ENCODE measurements at places on chromosomes 4 and X.

DNA sequence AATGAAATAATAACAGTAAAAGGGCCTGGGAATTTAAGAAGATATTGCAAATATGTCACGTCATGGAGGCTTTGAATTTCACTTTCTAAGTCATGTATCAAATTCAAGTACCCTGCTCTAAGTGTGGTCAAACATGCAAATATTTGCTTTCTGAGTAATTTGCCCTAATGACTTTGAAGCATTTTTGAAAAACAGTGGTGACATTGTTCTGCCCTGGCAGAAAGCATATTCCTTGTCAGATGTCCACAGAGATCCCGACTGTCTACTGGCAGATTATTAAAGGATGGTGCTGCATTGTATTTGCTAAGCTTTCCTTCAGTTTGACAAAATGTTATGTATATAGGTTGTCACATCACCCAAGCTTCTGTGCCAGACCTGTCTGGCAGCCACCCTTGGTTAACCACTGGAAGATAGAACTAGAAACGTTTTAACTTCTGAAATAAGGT, 92.5 kb downstream of the ANK2 start:
- DNase-seq, result no peak

GRCh38 chrX:44343412-44344141, at the start of gene EFHC2:
Gene EFHC2, minus strand, starts transcription at chrX:44343672. Its CDS starts 84 bp downstream, at chrX:44343588.
- DNase-seq, result peak; percentile 47

GRCh38 chr4:158599150-158599549, 72.5 kb downstream of the C4orf46 start:
- DNase-seq, result no peak

DNA sequence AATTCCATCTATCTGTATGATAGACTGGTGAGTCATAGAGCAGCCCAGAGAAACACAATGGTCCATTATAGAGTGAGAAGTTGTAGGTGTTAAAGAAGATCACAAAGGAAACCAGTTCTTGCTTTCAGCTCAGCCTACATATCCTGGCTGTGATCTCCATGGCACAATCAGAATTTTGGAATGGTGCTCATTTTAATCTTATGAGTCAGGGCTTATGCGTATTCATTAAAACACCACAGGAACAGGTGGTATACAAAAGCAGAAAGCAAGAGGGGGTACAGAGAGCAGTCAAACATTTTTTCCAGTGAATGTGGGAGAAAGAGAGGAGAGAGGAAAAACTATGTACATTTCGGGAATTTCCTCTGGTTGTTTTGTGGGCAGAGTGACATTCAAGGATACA, 126.9 kb downstream of the MFAP3L start:
- no peak for DNase-seq

GRCh38 chr4:58219179-58219578, 1109.0 kb upstream of the IGFBP7 start:
- DNase-seq, result no peak

- DNase-seq, result peak; percentile 36
Measured at GRCh38 chrX:15564981-15565579, 35.7 kb downstream of the ACE2 start.

GRCh38 chr4:154406018-154406795, 85.4 kb downstream of the DCHS2 start:
- DNase-seq, result no peak

GRCh38 chrX:19660604-19661255, 145.4 kb upstream of the MAP3K15 start:
- DNase-seq, result no peak

GRCh38 chr4:8908206-8908893, 36.7 kb upstream of the HMX1 start:
- no peak for DNase-seq

DNA sequence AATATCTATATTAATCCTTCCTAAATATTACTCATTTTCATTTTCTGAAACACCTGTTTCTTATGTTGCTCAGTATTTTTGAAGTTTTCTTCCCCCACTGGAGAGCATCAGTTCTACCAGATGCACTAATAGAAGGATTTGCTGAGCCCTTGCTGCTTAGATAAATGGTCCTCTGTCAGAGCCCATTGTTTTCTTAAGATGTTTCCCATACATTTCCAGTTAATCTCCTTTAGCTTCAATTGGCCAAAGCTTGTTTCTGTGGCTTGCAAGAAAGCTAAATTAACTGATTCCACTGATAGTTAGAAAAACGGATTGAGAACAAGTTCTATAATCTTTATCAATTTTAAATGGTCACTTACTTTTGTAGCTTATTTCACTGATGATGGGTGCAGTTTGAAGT, 1425.5 kb downstream of the PCDH18 start:
- DNase-seq, result no peak

DNA sequence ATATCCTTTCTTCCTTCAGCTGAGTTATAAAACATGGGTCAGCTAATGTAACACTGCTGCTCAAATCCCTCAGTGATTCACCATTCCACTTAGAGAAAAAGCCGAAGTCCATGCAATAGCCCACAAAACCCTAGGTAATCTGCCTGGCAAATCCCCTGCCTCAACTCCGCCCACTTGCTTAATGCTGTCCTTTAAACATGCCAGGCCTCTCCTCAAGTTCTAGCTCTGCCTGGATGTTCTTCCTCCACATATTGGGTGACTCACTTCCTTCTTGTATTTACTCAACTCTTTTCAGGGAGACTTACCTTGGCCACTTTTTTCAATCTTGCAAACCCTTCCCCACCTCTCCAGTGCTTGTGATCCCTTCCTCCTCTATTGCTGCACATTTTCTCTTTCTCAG, 89.8 kb downstream of the EMCN start:
- DNase-seq, result no peak

- no peak for DNase-seq
Measured at GRCh38 chrX:154327038-154327820, 31.6 kb downstream of the TKTL1 start.

DNA sequence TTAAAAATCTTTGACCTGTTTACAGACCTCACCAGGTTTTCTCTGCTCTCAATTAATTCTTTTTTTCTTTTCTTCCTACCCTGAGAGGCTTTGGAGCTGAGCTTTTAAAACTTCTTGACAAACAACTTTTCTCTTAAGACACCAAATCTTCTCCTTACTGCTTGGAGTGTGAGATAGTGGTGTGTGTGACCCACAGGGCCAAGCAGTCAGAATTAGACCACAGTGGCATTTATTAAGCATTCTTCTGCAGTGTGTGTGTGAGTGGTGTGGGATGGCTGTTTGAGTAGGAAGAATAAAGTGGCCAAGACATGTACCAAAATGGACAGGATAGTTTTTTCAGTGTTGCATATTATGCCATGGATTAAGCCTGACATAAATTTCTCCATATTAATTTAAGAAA, 665.1 kb downstream of the RAPGEF2 start:
- no peak for DNase-seq

GRCh38 chrX:139091066-139091465, 379.5 kb upstream of the FGF13 start:
- DNase-seq, result no peak

- no peak for DNase-seq
Measured at GRCh38 chr4:37735578-37735977, 49.4 kb upstream of the RELL1 start.

DNA sequence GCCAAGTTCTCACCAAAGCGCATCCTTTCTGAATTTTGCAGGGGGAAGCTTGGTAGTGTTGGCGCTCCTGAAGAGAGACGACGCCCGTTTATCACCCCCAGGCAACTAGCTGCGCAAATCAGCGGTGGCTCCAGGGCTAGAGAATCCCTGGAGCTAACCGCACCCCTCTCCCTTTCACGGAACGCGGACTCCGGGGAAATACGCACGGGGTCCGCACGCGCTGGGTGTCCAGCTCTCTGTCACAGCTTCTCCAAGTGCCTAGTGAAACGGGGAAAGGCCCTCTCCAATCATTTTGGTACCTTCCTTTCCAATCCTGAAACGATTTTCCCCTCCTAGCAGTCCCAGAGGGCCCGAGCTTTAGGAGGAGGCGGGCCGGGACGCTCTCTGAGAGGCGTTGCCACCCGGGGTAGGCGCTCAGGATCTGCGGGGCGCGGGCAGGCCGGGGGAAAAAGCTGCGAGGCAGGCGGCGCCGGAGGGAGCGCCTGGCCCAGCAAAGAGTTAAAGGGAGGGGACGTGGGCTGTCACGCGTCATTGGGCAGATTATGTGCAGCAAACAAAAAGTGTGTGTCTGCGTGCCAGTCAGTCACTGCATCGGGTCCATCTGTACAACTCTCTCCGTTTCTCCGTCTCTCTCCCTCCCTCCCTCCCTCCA, at the start of gene PRDM8:
Gene PRDM8, plus strand, starts transcription at position 582 of the 652 bp plus-strand sequence. CDS start 2,578 bp downstream, outside the sequence.
- DNase-seq, result no peak

- DNase-seq, result no peak
Measured at GRCh38 chrX:132940727-132941327, 17.6 kb downstream of the HS6ST2 start.

- no peak for DNase-seq
Measured at GRCh38 chr4:67546971-67547370, 1.7 kb upstream of the CENPC start.

- no peak for DNase-seq
Measured at GRCh38 chr4:649293-649625, 23.9 kb downstream of the PDE6B start.

DNA sequence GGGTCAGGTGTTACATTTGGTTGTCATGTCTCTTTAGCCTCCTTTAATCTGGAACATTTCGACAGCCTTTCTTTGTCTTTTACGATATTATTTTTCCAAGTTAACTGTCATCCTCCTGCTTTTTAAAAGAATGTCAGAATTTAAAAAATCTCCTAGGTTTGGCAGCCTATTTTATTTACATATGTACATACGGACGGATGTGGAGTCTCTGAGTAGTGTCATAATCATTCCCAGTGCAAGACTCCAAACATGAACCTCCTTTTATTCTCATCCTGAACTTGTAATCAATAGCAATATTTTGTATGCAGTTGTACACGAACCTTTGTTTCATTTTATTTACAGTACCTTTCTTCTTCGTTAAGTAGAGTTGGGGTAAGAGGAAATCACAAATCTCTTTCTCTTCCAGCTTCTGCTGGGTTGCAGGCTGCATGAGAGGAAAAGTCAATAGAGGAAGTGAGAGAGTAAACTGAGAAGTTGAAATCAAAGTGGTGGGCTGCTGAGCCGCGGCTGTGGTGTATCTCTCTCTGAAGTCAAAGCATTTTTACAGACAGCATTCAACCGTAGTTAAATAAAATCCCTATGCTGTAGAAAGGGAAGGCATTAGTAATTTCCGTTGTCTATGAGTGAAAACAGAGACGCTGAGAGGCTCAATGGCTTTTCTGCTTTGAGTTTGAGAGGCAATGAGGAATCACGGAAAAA, 53.9 kb upstream of the RPS6KA3 start:
- DNase-seq, result no peak

Measured in WTC11 (cell line).